Ascending aorta (tissue), 2 donors: ENCODE measurements at places on chromosomes 4 and X. TPM values are rescaled to one million over a fixed set of nuclear protein-coding genes. Genes with fewer than 3 reads are reported as not detected.

- no peaks in the 10 kb centered on the region for H3K27me3 ChIP-seq
- no peaks in the 10 kb centered on the region for H3K36me3 ChIP-seq
- no peak overlapping the region for H3K27ac ChIP-seq
- peaks cover 5% of the 10 kb centered on the region for H3K4me1 ChIP-seq
- no peak overlapping the region for H3K4me3 ChIP-seq
- DNase-seq, result no peak
Measured at GRCh38 chr4:53712408-53713020, 121.2 kb upstream of the LNX1 start.

- H3K4me1 ChIP-seq, result peaks cover 9% of the 10 kb centered on the region
- peak overlapping the region; percentile 54 for H3K4me3 ChIP-seq
- H3K27ac ChIP-seq, result no peak overlapping the region
Measured at GRCh38 chr4:89055157-89056080, 1.6 kb downstream of the FAM13A start.

DNA sequence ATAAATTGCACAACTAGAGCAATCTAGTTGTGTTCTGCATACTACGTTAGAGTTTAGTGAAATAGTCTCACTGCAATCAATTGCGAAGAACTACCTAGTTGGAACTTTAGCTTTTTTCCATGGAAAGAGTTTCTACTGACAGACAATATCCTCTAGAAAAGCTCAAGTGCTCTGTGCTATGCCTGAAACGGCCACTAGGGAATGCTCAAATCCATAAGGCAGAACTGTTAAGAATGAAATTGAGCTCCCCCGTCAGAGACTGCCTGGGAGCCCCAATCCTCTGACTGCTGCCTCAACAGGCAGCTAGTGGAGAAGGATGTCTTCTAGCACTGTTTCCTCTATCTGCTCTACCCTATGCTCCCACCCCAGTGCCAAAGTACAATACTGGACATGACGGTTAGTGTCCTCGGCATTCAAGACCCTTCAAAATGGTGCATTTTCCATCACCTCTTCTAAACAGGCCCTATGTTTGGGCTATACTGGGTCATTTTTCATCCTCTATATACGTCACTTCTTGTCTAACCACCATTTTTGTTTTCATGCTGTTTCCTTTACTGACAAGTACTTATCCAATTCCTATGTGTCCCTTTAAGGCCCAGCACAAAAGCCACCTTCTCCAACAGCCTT is 35.3 kb downstream of the FRMD7 start:
- DNase-seq, result no peak
- no peaks in the 10 kb centered on the region for H3K4me1 ChIP-seq
- H3K4me3 ChIP-seq, result no peak overlapping the region
- no peak overlapping the region for H3K27ac ChIP-seq

The BCAP31 gene
- 63.0 TPM for total RNA-seq

GRCh38 chrX:22320236-22320873 is 47.6 kb downstream of the CBLL2 start:
- no peak overlapping the region for H3K4me3 ChIP-seq
- no peaks in the 10 kb centered on the region for H3K4me1 ChIP-seq
- no peak overlapping the region for H3K27ac ChIP-seq
- H3K36me3 ChIP-seq, result no peaks in the 10 kb centered on the region
- no peaks in the 10 kb centered on the region for H3K27me3 ChIP-seq

The IKBKG gene
- 37.5 TPM for total RNA-seq
